ENCODE measurements at places on chromosomes 2 and 18. TPM values are rescaled to one million over a fixed set of nuclear protein-coding genes. Genes with fewer than 3 reads are reported as not detected.

The CERS6 gene
- total RNA-seq, result 25.9 TPM

The LTBP1 gene
- total RNA-seq, result 13.9 TPM

The RNASEH1 gene
- total RNA-seq, result 17.9 TPM

The TMEM17 gene
- total RNA-seq, result 0.95 TPM

The TTLL4 gene
- total RNA-seq, result 24.3 TPM

The SIX3 gene
- total RNA-seq, result not detected

The MOCOS gene
- 4.3 TPM for total RNA-seq

Data from omental fat pad (tissue), 4 donors.